CD8-positive, alpha-beta memory T cell (primary cell): ENCODE measurements at places on chromosomes 2 and 18. TPM values are rescaled to one million over a fixed set of nuclear protein-coding genes. Genes with fewer than 3 reads are reported as not detected.

DNA sequence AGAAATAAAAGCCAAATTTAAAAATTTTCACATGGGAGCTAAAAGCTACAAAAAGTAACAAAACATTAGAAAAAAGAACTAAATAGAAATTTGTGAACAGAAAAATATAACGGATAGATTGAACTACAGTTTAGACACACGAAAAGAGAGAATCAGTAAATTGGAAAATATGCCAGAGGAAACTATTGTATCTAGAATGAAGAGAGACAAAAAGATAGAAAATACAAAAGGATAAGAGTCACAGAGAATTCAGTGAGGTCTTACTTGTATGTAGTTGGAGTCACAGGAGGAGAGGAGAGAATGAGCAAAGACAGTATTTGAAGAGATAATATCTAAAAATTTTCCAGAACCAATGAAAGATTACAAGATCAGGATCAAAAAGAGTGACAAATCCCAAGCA is 11.3 kb upstream of the MCFD2 start:
- no peak for DNase-seq

DNA sequence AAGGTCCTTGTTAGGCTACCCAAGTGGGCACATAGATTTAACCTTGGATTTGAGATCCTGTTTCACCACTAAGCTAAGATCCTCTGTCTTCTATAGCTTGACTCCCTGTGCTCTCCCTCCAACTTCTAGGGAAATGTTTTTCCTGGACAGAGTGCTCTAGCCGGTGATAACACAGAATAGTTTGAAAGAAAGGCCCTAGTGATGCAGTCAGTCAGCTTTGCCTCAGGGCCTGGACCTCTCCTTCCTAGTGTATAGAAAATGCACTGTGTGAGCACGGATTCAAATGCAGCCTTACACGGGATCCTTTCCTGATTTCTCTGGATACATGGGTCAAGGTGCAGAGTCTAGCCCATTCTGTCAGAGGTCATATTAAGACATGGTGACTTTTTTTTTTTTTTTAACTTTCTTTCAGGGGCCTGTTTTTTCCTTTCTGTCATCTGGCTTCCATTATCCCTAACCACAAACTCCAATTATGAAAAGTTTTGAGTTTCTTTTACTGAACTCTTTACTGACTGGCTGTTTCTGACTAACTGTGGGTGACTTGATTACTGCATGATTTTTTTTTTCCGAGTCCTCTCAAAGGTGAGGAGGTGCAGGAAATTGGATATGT is 122.6 kb downstream of the LRP1B start:
- DNase-seq: no peak

- DNase-seq: no peak
Observed at GRCh38 chr2:149861034-149861433, 273.5 kb upstream of the MMADHC start.

Gene SP140L
- total RNA-seq: 31.4 TPM
